Regular cardiac myocyte (primary cell): ENCODE measurements at places on chromosomes 2 and 18. TPM values are rescaled to one million over a fixed set of nuclear protein-coding genes. Genes with fewer than 3 reads are reported as not detected.

ALLC gene
- under 0.01 TPM in 1 of 2 replicates, not detected in the other for total RNA-seq

SNTG2 gene
- 0.28 and 1.3 TPM in 2 replicates for total RNA-seq

GLB1L gene
- 5.8 and 12.7 TPM in 2 replicates for total RNA-seq

TEX44 gene
- not detected in 2 replicates for total RNA-seq

AQP12A gene
- total RNA-seq: not detected in 2 replicates

CCDC121 gene
- total RNA-seq: 1.1 and 1.5 TPM in 2 replicates

DOK1 gene
- total RNA-seq: 74.6 and 108 TPM in 2 replicates

DTNA gene
- total RNA-seq: 14.8 and 31.3 TPM in 2 replicates

UGT1A5 gene
- not detected in 2 replicates for total RNA-seq
